ENCODE measurements at places on chromosomes 2 and 18.
A peak's percentile ranks its signal among the peaks of the same experiment; 100 is the strongest.

- DNase-seq, result no peak
These were observed 5.9 kb upstream of the ELAC1 start for GRCh38 chr18:50961974-50962373.

DNA sequence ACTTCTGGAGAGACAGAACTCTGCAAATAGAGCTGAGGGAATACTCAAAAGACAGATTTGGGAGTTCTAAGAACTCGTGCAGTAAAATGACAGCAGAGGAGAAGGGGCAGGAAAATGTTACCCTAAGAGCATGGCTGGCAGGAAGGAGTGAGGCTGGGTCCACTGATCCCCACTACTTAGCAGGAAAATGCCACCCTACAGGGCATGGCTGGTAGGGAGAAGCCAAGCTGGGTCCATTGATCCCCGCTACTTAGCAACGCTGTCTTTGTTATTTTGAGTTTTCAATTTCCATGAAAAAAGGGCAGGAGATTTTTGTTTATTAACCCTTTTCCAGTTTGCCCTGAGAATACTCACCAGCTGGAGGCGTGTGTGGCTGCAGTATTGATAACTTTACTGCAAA is 100.3 kb upstream of the TMEM200C start:
- DNase-seq, result no peak

DNA sequence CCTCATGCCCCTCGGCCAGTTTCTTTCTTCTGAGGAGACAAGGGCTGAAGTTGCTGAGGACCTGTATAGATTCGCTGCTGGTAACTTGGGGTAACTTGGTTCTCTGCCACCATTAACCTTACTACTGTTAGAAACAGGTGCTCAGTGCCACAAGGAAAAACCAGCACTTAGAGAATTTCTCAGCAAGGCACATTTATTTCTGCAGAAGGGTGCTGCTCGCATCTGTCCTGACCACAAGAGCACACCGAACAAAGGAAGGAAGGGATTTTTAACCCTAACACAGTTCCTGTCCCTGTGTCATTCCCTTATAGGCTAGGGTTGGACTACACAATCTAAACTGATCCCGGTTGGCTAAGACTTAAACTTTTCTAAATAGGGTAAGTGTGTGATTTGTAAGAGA is 154.1 kb downstream of the SOCS6 start:
- no peak for DNase-seq

GRCh38 chr18:75271952-75272351 is 61.4 kb downstream of the TSHZ1 start:
- no peak for DNase-seq

DNA sequence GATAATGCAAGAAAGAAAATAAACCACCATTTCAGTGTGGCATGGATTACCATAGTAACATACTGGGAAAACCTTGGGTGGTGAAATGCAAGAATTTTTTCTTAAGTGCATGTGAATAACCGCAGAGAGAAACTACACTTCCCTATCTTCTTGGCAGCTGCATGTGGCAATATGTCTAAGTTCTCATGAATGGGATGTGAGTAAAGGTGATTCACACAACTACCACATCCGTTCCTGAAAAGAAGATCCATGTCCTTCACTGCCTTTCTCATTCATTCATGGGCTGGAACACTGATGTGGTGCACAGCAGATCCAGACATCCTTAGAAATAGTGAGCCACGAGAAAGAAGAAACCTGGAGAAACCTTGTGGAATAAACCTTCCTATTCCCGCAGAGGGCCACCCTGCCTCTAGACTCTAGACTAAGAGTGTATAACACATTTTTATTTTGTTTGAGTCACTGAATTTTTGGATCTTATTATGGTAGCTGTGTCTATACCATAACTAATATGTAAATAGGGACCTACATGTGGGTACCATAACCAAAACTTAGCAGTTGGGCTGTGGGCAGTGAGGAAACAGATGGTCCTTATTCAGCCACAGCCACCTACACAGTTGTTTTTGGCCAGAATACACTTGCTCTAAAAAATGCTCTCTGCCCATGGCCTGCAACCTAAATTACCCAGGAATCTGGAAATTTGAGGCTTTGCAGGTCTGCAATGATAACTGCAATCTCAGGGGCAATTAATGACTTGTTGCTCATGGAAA is 573.3 kb downstream of the LRP1B start:
- DNase-seq, result peak; percentile 5

DNA sequence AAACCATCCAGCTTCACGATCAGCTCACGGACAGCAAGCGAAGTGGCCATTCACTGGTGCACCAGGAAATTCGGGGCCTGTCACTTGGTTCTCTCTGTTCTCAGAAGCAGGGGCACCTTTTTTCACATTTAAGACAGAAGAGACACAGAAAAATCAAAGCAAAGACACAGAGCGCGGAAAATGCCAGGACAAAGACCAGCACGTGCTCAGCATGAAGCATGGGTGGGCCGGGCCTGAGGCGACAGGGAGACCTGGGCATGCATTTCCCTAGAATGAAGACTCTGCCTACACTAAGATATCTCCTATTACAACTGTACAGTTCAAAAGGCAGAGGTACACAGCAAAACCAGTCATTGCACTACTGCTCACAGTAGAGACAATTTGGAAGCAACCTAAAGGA is 117.4 kb upstream of the ID2 start:
- DNase-seq, result no peak

DNA sequence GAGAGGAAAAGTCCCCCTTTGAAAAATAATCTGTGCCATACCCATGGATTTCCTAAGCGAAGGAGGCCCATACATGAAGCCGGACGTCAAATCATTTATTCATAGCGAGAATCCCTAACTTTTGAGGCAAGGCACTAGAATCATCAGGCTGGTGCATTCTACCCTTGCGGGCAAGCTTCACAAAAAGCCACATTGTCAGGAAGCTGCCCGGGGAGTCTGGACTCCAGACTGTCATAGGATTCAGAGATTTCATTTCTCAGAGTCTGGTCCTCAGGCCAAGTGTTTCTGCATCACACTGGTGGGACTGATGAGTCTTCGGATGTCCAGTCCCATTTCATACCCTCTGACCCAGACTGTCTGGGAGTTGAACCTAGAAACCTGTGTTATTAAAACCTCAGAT is 8.9 kb downstream of the SLC9A4 start:
- no peak for DNase-seq

DNA sequence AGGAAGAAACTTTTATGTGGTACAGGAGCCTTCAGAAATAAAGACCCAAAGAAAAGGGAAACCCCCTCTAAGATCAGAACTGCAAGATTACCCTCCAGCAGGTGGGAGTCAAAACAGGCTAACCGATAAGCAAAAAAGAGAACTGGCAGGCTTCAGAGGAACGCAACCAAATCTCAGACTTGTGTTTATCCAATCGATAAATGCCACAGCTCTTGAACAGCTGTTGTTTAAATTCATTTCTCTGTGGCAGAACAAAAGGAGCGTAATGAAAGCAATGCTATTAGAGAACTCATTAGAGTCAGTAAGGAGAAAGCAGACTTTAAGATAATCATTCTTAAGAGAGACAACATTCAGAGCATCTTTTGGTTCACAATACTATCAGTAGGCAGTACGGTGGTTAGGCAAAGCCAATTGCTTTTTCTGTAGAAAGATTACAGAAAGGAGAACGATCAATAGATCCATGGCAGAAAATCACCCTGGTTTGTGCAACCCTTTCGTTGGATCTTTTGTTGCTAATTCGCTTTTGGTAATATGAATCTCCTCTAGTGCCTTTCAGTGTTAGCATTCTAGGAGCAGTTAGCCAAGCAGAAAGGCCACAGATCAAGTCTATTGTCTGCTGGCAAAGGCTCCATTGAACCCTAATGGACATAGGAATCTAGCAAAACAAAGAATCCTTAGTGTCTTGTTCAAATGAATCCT is 476.4 kb upstream of the CHST9 start:
- no peak for DNase-seq

DNA sequence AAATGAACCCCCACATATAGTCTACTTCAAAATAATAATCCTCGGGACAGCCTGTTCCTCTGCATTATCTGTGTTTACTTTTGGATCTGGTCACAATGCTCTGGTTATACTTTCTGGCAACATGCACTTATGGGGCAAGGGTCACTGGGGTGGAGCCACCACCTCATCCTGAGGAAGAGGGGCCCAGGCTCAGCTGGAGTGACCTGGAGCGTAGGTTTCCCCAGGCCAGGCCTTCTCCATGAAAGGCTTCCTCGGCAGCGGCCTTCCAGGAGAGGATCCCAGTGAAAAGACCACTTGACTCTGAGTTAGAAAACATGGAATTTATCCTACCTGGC is 237.4 kb downstream of the SETBP1 start:
- peak; percentile 40 for DNase-seq

- DNase-seq, result peak; percentile 70
These were observed 70.3 kb upstream of the NCK2 start for GRCh38 chr2:105674401-105674800.

GRCh38 chr2:73969356-73969755 is 15.4 kb upstream of the TET3 start:
- DNase-seq, result no peak

DNA sequence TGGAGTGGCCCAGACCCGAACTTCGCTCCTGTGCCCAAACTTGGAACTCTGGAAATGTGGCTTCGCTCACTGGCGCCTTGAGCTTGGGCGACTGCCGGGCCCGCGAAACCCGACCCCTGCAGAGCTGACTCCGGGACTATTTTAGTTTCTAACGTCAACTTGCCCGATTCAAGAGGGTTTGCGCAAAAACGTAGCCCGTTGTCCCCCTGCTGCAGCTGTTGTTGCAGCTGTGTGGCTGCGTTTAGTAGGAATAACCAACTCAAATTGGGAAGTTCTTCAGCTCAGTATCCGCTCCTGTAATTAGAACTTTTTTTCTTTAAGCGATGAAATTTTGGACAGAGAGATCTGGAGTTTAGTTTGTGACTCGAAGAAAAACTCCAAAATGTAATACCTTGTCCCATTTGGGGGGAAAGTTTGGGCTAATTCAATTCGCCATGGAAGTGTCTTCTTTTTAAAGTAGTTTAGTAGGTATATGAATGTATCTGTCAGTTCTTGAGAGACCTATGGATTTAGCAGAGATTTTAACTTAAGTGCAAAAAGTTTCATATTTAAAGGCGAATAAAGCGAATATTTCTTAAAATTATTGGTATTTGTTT is 559 bp downstream of the MYL12A start:
- peak; percentile 83 for DNase-seq

DNA sequence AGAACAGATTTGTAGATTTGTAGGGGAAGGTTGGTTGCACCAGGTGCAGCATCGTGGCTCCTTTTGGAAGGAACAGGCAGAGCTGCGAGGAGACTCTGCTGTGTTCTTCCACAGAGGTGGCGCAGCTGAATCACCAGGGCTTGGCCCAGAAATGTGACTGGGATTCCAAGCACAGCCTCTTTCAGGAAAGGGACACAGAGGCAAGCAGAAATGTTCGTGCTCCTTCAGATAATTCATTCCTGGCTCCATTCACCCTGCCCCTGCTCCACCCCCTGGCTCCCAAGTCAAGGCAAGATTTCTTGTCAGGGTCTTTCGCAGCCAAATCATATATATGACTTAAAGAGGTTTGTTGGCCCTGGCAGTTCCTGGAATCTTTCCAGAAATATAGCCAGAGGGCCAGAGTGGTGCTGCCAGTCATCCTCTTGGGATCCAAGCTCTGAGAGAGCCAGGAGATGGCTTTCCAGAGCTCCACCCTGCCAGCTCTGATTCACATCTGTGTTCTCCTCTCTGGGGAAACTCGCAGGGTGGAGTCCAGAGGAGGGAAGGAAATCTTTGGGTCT is 203.9 kb upstream of the TANK start:
- DNase-seq, result no peak

DNA sequence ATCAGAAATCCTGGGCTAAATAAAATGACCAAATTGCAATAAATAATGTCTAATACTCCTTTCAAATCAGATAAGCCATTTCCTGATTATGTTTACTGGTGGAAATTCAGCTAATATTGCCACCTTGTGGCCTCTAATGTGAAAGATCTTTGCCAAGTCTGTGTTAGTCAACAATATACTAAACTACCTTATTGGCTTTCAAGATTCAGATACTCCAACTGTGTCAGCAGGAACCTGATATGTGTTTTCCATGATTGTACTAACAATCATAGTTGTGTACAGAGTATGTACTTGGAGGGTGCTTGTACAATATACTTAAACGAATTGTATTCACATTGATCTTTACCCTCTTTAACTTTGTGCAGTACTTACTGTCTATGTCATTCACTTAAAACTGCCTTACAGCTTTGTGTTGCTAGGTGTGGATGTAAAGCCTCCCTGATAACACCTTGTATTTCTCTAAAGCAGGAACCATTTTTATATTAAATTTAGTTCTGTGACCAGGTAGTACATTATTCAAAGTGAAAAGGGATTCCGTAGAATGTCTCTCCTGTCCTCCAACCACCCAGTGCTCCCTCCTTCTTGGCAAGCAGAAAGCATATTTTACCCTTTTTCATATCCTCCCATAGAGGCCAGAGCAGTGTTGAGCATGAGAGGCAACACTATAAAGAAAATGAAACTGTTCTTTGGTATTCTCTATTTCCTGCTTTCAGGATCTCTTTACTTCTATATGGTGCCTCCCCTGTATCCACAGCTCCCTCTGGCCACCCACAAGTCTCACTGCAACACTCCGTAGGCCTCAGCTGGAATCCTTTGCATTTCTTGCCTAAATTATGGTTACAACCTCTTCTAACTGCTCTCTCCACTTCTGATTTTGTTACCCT is 75.2 kb upstream of the C2orf15 start:
- peak; percentile 39 for DNase-seq

GRCh38 chr2:66839551-66840320 is 404.8 kb downstream of the MEIS1 start:
- peak; percentile 77 for DNase-seq

- no peak for DNase-seq
These were observed 45.9 kb downstream of the PIKFYVE start for GRCh38 chr2:208311954-208312353.

GRCh38 chr2:133888621-133889219 is 320.5 kb upstream of the NCKAP5 start:
- no peak for DNase-seq

- no peak for DNase-seq
These were observed 22.5 kb downstream of the LPIN1 start for GRCh38 chr2:11768946-11769345.

GRCh38 chr2:74927621-74928020 is 30.8 kb upstream of the POLE4 start:
- no peak for DNase-seq

DNA sequence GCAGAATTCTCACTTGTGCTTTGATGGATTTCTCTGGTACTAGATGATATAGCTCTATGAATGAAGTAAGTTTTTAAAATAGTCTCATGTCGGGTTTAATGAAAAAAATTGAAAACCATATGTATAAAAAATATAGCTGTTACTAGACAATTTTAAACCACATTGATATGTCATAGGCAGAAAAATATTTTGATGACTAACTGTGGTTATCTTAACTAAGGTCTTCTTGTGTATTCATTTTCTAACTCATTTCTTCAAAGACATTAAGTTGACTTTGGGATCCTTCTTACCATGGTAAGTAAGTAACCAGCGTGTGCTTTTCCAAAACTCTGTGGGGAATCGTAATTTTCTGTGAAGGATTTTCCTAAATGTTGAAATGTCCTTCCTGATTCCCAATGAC is 160.9 kb upstream of the COL3A1 start:
- DNase-seq, result no peak

Data from stomach (tissue), 19 donors.